ENCODE measurements at places on chromosomes 13 and 19.

DNA sequence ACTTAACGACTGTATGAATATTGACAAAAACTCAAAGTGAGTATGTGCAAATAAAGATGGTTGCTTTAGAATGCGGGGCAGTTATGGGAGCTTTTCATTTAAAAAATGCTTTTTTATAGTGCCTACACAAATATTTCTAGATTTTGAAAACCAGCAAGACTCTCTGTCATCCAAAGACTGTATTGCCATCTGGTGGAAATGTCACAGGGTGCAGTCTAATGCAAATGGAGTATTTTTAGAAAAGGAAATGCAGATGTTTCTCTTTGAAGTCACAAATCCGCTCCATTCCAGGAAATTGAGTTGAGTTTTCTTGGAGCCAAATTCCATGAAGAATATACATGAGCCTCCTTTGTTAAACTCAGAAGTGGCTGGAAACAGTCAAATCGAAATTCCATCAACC lies 2.3 kb upstream of the C1QTNF9B start:
- DNase-seq, result no peak

GRCh38 chr13:21016487-21016886 lies 44.9 kb downstream of the LATS2 start:
- DNase-seq, result no peak

- DNase-seq, result no peak
Measured at GRCh38 chr13:80215368-80215767, 125.6 kb downstream of the SPRY2 start.

DNA sequence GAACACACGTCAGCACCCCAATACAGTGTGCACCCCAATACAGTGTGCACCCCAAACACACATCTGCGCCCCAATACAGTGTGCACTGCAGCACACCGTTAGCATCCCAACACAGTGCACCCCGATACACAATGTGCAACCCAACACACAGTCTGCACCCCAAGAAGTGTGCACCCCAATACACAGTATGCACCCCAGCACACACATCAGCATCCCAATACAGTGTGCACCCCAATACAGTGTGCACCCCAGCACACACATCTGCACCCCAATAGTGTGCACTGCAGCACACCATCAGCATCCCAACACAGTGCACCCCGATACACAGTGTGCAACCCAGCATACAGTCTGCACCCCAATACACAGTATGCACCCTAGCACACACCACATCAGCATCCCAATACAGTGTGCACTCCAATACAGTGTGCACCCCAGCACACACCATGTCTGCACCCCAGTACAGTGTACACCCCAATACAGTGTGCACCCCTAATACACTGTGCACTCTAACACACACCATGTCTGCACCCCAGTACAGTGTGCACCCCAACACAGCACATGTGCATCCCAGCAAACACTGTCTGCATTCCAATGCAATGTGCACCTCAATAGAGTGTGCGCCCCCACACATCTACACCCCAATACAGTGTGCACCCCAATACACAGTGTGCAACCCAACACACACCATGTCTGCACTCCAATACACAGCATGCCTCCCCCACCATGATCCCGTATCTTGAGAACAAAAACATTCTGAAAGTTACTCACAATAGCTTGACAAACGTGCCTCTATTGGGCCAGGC lies 855 bp upstream of the CARS2 start:
- no peak for DNase-seq

DNA sequence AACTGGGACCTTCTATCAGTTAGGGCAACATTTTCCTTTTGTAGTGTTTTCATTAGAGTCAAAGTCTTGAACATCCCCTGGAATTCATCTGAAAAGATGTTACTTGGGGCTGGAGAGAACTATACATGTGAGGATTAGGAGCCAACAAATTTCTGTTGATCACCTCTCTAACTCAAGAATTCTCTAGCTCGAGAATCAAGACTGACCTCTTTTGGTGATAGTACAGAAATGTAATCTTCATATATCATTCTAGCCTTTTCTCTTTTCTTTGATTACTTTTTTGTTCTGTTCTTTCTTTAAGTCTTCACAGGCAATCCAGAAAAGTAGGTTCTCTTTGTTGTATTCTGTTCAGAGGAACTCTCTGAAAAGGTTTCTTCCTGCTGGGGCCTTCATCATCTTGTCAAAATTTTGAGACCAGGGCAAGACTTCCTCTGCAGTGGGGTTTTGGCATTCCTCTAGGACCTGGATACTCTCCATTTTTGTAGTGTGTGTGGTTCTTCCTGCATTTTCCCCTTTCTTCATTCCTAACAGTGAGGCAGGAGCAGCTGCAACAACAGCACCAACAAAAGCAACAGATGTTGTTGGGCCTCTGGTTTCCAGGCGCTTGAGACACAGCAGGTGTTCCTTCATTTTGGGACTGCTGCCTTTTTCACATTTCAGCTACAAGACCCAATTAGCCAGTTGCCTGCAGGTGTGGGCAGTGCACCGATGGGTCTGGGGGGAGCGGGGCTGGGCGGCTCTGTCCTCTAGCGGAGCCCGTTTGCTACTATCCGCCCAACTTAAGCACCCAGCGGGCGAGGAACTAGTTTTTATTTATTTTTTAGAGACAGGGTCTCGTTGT lies 26.2 kb downstream of the ELF1 start:
- DNase-seq, result no peak

DNA sequence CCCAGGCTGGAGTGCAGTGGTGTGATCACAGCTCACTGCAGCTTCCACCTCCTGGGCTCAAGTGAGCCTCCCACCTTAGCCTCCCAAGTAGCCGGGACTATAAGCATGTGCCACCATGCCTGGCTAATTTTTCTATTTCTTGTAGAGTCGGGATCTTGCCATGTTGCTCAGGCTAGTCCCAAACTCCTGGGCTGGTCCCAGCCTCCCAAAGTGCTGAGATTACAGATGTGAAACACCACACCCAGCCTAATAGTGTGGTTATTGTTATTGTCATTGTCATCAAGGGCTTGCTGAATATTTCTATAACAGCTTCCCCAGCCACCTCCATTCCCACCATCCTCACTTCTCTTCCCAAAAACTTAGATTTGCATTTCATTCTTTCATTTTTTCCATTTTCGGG lies 2.8 kb downstream of the OR2Z1 start:
- no peak for DNase-seq

GRCh38 chr13:24983094-24983493 lies 112.8 kb upstream of the PABPC3 start:
- DNase-seq, result no peak

DNA sequence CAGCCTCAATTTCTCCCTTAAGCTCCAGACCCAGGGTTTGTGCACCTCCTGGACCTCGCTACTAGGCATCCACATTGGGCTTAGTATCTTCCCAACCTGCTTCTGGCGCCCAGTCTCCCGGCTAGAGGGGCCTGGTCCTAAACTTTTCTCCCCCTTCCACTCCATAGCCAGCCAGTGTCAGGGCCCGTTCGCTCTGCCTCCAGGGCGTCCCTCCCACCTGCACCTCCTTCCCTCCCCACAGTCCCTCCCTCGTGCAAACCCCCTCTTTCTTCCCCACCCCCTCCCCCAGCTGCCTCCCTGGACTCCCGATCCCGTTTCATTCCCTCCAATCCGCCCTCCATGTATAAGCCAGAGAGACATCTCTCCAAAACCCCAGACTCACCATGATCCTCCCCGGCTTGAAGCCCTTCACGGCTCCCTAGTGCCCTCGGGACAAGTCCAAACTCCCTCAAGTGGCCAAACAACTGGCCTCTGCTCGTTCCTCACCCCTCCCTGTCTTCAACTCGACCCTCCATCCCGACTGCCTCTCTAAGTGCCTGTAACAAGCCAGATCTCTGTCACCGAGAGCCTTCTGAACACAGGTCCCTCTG lies 997 bp upstream of the SAMD4B start:
- DNase-seq, result no peak

DNA sequence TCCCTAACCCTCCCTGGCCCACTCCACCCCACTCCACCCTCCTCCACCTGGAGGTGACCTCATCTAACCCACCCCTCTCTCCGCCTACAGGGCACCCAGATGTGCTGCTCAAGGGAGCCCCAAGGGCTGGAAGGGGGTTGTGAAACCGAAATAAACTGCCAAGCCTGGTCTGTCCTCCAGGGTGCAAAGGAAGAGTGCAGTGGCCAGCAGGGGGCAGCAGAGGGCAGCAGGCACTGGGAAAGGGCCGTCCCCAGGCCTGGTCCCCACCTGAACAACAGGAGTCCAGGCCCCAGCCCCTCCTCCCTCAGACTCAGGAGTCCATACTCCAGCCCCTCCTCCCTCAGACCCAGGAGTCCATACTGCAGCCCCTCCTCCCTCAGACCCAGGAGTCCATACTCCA lies 8.4 kb upstream of the BCAM start:
- DNase-seq, result peak; percentile 47

GRCh38 chr13:19519049-19519448 lies 42.3 kb downstream of the TPTE2 start:
- no peak for DNase-seq

- DNase-seq, result no peak
Measured at GRCh38 chr13:102355251-102355650, 46.6 kb downstream of the FGF14 start.

- no peak for DNase-seq
Measured at GRCh38 chr13:52980695-52981094, 47.9 kb upstream of the OLFM4 start.

DNA sequence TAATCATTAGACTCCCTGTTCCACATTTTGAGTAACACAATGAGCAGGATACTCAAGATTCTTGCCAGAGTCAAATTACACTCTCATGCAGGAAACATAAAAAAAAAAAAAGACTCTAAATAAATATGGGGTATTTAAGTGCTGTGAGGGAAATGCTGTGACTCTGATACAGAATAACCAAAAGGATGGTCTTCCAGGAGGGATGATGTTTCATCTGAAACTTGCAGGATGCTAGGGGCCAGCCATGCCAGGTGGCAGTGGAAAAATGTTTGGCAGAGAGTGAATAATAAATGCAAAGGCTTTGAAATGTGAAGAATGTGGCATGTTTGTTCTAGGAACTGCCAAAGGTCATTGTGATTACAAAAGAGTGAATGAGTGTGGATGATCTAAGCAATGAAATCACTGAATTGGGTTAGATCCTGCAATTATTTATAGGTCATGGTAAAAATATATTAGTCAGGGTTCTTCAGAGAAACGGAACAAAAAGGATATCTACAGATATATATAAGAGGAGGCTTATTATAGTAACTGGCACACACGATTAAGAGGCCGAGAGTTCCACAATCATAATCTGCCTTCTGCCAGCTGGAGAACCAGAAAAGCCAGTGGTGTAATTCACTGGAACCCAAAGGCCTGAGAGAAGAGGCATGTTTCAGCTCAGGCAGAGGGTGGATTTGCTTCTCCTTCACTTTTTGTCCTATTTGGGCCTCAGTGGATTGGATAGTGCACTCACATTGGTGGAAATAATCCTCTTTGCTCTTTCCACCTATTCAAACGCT lies 1832.8 kb upstream of the MIR17HG start:
- peak; percentile 45 for DNase-seq

GRCh38 chr13:77470986-77471385 lies 64.5 kb upstream of the SCEL start:
- DNase-seq, result no peak

DNA sequence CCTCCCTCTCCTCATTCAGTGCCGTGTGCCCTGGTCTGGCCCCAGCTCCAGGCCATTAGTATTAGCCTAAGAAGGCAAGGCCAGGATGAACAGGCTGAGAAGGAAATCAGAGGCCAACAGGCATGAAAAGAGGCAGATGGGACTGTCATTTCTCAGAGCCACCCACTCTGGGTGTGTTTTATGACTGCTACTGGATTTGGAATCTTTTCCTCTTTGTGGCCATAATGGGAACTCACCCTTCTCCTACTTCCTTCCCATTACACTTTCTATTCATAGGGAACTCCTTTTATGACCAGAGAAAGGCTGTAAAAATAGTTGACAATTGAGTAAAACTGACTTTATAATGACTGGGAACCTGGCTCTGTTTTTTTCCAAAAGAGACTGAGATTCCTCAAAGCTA lies 17.7 kb downstream of the CEACAM8 start:
- DNase-seq, result no peak

GRCh38 chr19:46755077-46755852 lies 9.0 kb upstream of the STRN4 start:
- DNase-seq, result no peak

DNA sequence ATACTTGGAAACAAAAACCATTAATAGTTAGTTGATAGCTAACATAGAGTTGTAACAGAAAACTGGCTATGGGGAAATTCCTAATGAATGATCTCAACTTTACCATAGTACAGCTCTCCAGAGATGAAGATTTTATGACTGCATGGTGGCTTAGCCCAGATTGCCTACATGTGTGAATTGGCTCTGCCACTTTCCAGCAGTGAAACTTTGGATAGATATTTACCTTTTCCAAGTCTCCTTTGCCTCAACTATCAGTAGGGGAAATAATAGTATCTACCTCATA lies 161.1 kb downstream of the LACC1 start:
- DNase-seq, result no peak

GRCh38 chr13:27339299-27339698 lies 68.7 kb downstream of the RASL11A start:
- no peak for DNase-seq

DNA sequence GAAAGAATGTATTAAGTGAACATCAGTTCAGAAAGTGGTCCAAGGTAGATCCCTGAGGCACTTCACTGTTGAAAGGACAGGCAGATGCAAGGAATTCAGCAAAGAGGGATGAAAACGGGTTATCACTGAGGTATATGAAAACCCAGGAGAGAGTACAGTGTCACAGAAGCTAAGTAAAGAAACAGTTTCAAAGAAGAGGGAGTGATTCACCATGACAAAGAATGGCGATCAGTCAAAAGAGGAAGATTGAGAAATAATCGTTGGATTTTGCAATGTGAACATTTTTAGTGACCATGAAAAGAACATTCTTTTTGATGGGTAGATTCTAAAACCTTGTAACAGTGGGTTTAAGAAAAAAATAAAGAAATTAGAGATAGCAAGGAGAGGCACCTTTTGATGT lies 99.3 kb downstream of the EPSTI1 start:
- DNase-seq, result no peak

- DNase-seq, result no peak
Measured at GRCh38 chr19:57317503-57317902, 2.8 kb upstream of the ZNF543 start.

DNA sequence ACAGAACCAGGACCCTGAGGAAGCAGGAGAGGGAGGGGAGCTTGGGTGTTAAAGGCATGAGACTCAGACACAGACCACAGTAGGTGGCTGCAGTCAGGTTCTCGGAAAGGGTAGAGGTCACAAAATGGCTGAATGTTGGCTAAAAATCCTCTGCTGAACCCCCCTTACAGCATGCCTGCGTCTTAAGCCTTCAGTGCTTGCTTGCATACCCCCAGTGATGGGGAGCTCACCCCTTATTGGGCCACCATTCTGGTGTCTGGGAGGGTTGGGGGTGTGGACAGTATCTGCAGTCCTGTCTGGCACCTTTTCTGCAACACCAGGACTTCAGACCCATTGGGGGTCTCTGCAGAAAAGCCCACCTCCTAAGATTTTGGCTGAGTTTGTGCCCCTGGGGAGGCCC lies 14.2 kb upstream of the B3GNT3 start:
- no peak for DNase-seq

- DNase-seq, result no peak
Measured at GRCh38 chr19:54343868-54344267, 4.9 kb upstream of the LILRA4 start.

GRCh38 chr13:111484141-111484925 lies 163.9 kb downstream of the TEX29 start:
- DNase-seq, result peak; percentile 67
